ENCODE measurements at places on chromosomes 6 and 20. TPM values are rescaled to one million over a fixed set of nuclear protein-coding genes. Genes with fewer than 3 reads are reported as not detected.

LRFN2 gene
- not detected for total RNA-seq

GNRH2 gene
- 0.22 TPM for total RNA-seq

CST4 gene
- not detected for total RNA-seq

BPIFB6 gene
- total RNA-seq = not detected

SIRPG gene
- total RNA-seq = not detected

PRPH2 gene
- not detected for total RNA-seq

SLC17A3 gene
- total RNA-seq = 1.2 TPM

BLTP3A gene
- total RNA-seq = 5.0 TPM

PM20D2 gene
- 14.2 TPM for total RNA-seq

TNFRSF6B gene
- total RNA-seq = 0.37 TPM

TNXB gene
- total RNA-seq = 0.56 TPM

ARFGEF3 gene
- 0.55 TPM for total RNA-seq

TPX2 gene
- 97.3 TPM for total RNA-seq

Measured in A549 treated with AZD2906 at 1 μM for 4 hours (cell line).